ENCODE measurements at places on chromosomes 1 and 21. TPM values are rescaled to one million over a fixed set of nuclear protein-coding genes. Genes with fewer than 3 reads are reported as not detected.

The TADA1 gene
- total RNA-seq = 11.0 TPM

The ARHGEF16 gene
- total RNA-seq = 0.57 TPM

The TRAF5 gene
- 4.2 TPM for total RNA-seq

The SLAMF9 gene
- not detected for total RNA-seq

Data from cardiac septum (tissue), 1 donor.